ENCODE measurements at places on chromosomes 2 and 18. TPM values are rescaled to one million over a fixed set of nuclear protein-coding genes. Genes with fewer than 3 reads are reported as not detected.
A peak's percentile ranks its signal among the peaks of the same experiment; 100 is the strongest.

GRCh38 chr18:3354506-3354905 is 92.6 kb downstream of the MYL12B start:
- no peak for DNase-seq

GRCh38 chr2:8537562-8538155 is 144.2 kb upstream of the ID2 start:
- DNase-seq: no peak

DNA sequence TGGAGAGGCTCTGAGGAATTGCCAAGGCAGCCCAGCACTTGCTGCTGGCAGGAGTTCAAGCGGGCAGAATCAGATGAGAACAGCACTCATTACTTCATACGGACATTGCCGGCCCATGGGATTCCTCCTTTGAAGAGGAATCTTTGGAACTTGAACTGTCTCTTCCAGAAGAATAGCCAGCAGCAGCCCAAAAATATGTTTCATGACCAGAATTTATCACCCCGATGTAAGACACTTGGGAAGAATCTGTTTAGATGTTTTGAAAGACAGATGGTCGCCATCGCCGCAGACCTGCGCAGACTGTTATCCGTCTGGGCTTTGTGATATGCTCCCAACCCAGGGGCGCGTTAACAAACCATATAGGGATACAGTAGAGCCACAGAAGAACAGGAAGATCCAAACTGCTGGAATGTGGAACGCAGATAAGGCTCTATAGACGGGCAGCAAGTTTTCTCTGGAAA is 3.7 kb upstream of the ADI1 start:
- no peak for DNase-seq

GRCh38 chr2:129277585-129277981 is 701.9 kb upstream of the RAB6C start:
- no peak for DNase-seq

GRCh38 chr2:68798569-68798968 is 64.0 kb downstream of the ARHGAP25 start:
- no peak for DNase-seq

GRCh38 chr2:173427887-173428668 is 73.4 kb downstream of the CDCA7 start:
- DNase-seq: peak; percentile 59

GRCh38 chr2:47028171-47028570 is 112.6 kb upstream of the MCFD2 start:
- no peak for DNase-seq

DNA sequence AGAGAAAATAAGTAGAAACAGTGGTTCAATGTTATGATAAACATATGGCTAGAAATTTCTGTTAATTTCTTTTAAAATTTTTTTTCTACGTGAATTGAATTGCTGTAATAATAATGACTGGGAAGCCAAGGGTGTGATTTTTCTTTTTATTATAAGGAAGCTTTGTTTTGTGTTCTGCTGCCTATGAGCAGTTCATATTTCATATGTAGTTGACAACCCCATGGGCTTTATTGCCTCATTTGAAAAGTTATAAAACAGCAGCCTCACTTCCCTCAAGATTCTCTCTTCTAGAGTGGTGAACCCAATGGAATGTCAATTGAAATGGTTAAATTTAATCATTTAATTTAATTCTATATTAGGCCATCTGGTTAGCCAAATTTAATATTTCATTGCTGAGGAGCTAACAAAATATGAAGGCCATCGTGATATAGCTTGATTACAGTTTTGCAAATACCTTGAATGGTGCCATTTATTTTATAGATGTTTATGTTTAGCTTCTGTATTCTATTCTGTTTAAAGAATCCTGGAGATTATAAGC is 72.6 kb upstream of the DOCK10 start:
- no peak for DNase-seq

GRCh38 chr2:63320669-63321068 is 267.6 kb downstream of the WDPCP start:
- no peak for DNase-seq

GRCh38 chr2:32671885-32672533 is 44.2 kb downstream of the TTC27 start:
- DNase-seq: no peak

- DNase-seq: no peak
Measured at GRCh38 chr2:108351889-108352288, 25.9 kb upstream of the SULT1C4 start.

VWC2L gene
- not detected for polyA plus RNA-seq

ATP6V1C2 gene
- 1.7 TPM for polyA plus RNA-seq

DNA sequence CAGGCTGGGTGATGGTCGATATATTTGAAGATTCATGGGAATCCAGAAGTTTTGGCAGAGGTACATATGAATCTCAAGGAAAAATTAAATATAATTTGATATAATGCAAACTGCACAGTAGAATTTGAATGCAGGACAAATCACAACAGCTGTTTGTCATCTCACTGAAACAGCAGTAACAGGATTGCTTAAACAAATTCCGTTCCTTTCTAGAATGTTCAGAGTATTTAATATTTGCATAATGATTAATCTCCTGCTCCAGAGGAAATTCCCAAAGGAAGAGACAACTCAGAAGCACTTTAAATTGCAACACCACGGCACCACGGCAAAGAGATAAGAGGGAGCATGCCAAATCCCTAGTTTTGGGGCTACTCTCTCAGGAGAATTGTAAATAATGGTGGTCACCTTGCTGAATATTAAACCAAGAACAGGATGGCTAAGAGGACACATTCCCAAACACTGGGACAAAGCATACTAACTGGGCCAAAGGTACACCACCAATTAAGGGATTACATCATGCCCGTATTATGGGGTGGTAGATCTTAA is 67.8 kb upstream of the MAP4K3 start:
- DNase-seq: no peak

DNA sequence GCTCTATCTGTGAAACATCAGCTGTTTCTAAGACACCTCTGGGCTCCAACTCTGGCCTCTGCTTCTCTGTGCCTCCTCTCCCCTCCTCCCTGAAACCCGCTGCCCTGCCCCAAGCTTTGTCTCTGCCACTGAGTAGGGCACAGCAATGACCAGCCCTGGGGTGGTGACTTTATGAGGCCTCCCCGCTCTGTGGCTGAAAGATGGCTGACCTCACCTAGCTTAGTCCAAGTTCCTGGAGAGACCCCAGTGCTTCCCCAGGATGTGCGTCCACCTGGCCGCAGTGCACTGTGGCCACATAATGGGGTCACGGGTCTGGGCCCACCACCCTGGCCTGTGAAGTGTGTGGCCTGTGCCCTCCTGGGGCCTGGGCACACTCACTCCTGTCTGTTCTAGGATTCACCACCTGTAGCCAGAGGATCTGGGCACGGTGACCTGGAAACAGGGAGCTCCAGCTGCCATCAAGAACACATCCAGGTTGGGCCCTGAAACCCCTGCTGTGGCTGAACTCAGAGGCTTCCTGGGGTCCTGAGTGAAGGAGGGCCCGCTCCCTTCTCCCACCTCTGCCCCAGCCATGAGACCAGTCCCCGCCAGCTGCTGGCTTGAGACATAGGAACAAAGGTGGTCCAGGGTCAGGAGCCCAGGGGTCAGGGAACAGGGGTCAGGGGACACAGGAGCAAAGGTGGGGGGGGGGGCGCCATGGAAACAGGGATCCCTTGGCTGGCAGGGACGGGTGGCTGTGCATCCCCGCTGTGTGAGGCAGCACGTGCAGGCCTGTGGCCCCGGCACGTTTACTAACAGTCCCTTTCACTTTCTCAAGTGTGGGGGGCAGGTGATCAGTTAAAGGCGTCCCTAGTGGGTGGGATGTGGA is 29.3 kb upstream of the OTOS start:
- DNase-seq: no peak

GRCh38 chr2:151845481-151845880 is 17.3 kb upstream of the ARL5A start:
- DNase-seq: no peak

- DNase-seq: no peak
Measured at GRCh38 chr2:32844253-32844652, 102.5 kb upstream of the LTBP1 start.

PLGLB1 gene
- polyA plus RNA-seq: 3.5 TPM

- DNase-seq: no peak
Measured at GRCh38 chr2:191226196-191226595, 19.0 kb upstream of the MYO1B start.
